ENCODE measurements at places on chromosomes 3 and 15.

DNA sequence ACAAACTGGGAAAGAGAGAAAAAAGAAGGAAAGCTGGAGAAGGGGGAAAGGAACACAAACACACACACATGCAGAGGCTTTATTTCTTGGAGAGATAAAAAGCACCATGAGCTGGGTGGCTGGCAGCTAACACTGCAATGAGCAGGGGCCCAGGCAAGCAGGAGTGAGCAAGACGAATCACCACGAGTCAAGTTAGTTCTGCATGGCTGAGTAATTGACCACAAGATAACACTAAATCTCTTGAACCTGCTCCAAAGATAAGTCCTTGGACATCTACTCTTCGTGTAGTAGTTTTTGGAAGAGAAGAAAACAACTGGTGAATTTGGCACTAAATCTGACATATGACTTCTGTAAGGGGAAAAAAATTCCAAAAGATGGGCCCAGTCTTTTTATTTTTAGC, 100.9 kb downstream of the MYO5A start:
- no peak for DNase-seq

DNA sequence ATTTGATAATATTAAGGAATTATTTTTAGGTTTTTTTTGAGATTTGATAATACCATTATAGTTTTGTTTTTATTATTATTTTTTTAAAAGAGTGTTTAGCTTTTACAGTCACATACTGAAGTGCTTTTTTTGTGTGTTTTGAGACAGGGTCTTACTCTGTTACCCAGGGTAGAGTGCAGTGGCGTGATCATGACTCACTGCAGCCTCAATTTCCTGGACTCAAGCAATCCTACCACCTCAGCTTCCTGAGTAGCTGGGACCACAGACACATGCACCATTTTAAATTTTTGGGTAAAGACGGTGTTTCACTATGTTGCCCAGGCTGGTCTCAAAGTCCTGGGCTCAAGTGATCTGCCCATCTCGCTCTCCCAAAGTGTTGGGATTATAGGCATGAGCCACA, 73.0 kb downstream of the SUMF1 start:
- peak; percentile 18 for DNase-seq

DNA sequence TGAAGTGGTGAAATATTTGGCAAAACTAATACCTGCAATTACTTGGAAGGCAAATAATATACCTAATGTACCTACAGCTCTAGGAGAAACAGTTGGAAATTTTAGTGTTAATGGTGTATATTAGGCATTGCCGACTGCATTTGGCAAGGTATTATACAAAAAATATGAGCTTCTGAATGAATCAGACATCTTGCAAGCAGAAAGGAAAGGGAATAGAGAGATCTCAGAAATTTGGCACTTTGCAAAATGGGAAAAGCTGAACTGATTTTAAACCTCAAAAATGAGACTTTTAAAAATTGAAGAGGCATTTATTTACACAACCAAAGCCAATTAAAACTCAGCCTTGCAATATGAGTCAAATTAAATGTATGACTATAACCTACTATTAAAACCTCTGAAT, 40.2 kb upstream of the C15orf61 start:
- no peak for DNase-seq

DNA sequence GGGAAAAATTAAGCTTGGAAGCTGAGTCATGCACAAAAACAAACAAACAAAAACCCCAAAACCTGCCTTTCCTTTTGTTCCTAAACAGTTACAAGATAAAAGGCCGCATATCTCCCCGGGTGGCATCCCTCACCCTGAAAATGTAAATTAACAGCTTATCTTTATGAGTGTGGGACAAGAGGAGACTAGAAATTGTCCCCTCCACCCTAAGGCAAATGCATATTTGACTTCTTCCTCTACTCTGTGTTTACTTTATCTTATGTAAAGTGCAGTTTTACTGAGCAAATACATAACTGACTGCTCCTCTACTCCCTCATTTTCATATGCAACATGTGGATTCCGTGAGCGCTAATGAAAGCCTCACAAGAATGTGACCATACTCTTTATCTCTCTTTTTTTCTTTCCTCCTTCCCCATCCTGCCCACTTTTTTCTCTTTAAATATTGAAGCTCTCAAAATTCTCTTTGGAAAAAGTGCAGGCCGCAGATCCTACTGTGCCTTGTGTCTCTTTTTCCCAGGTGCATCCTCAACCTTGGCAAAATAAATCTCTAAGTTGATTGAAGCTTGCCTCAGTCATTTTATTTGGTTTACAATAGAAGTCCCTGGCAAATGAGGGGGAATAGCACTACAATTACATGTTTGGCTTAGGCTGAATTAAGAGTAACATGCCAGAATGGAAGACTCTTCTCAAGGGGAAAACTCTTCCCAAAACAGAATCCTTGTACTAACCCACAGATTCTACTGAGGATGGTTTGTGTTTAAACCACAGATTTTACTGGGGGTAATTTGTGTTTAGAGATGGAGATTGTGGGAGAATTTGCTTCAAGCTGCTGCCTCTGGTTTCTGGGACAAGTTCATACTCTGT, 72.7 kb upstream of the WDR72 start:
- DNase-seq = no peak

DNA sequence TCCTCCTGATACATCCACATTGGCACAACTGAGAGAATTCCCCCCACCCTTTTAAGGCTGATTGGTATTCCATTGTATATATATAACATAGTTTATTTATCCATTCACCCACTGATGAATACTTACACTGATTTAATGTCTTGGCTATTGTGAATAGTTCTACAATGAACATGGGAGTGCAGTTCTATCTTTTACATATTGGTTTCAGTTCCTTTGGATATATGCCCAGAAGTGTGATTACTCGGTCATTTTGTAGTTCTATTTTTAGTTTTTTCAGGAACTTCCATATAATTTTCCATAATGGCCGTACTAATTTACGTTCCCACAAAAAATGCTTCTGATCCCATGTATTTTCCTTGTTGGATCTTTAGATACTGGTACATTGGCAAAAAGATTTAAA, 135.3 kb downstream of the FMN1 start:
- no peak for DNase-seq

All from activated effector memory CD4-positive, alpha-beta T cell treated with Interleukin-2 at 50 U/mL for 16 hours (primary cell).